ENCODE measurements at places on chromosomes 7 and 10.
A peak's percentile ranks its signal among the peaks of the same experiment; 100 is the strongest.

DNA sequence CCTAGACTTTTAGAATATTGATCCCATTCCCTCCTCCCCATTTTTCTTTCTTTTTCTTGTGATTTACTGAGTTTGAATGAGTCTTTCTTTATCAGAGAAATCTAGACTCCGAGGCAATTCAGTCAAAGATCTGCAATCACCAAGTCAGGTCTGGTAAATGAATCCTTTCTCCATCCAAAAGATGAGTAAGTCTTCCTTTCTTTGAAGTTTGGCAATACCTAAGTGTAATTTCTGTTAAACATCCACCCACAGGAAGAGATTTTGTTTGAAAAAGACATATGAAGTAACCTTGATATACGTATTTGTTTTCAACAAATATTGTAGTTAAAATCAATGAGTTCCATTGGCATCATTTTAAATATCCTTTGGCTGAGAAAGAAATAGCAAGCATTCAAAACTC lies 58.3 kb downstream of the SLC39A12 start:
- DNase-seq = no peak

GRCh38 chr7:78099715-78100394 lies 301.3 kb downstream of the PHTF2 start:
- no peak for DNase-seq

DNA sequence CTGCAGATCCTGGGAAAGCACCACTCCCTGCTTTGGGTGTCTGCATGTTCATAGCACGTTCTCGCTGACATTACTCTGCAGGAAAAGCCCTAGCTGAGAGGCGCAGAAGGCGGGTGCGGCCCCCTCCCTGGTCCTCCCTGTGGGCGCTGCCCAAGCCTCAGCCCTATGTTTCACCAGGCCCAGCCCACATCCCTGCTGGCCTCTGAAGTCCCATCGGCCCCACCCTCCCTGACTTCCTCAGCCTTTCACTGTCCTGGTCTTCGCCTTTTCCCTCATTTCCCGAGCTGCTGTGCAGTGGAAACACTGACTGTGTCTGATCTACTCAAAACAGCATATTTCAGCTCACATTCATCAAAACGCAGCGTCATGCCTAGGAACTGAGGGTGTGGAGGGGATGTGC lies 36.3 kb upstream of the DIP2C start:
- no peak for DNase-seq

DNA sequence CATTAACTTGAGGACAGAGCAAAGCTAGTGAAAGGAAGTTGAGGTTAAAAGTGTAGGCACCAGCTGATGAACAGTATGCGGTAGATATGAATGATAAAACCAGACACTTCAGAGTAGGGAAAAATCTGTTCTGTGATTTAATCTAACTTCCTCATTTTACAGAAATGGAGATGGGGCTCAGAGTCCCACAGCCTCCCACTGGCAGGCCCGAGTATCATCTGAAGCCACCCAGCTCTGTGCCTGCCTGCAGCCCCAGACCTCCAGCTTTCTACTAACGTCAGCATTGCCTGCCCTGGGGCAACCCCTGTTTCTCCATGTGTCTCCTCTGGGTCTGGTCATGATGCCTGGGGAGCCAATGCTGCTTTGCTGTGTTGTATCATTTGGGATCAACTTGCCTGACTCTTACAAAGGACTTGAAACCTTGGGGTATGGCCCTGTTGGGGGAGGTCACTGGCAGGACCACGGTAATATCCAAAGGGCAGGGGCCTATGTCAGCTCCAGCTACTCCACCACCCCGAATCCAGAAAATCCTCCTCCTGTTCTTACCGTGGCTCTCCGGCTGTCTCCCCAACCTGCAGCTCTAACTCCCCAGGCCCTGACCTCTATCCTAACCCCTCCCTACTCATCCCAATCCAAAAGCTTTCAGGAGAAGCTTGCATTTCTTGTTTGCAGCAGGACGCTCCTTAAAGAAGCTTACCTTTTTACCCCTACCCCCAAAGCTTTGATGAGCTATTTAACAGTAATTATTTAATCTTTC lies 56.2 kb upstream of the NPY start:
- DNase-seq = peak; percentile 73

GRCh38 chr7:80999100-80999499 lies 80.2 kb upstream of the SEMA3C start:
- no peak for DNase-seq

GRCh38 chr7:374706-375311 lies 84.8 kb downstream of the FOXL3 start:
- DNase-seq = no peak

DNA sequence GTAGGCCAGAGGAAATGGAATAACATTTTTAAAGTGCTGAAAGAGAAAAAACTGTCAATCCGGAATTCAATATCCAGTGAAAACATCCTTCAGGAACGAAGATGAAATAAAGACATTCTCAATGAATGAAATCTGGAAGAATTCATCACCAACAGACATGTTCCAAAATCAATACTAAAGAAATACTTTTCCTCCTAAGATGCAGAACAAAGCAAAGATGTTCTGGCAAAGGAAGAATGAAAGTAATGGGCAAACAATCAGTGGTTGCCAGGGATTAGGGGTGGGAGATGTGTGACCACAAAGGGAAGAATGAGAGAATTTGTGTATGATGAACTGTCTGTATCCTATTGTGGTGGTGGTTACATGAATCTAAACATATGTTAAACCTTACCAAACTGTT lies 52.8 kb upstream of the EEPD1 start:
- DNase-seq = no peak

GRCh38 chr7:55100544-55101327 lies 81.9 kb downstream of the EGFR start:
- DNase-seq = no peak

- no peak for DNase-seq
Measured at GRCh38 chr10:97454330-97455036, 8.5 kb downstream of the ZDHHC16 start.

DNA sequence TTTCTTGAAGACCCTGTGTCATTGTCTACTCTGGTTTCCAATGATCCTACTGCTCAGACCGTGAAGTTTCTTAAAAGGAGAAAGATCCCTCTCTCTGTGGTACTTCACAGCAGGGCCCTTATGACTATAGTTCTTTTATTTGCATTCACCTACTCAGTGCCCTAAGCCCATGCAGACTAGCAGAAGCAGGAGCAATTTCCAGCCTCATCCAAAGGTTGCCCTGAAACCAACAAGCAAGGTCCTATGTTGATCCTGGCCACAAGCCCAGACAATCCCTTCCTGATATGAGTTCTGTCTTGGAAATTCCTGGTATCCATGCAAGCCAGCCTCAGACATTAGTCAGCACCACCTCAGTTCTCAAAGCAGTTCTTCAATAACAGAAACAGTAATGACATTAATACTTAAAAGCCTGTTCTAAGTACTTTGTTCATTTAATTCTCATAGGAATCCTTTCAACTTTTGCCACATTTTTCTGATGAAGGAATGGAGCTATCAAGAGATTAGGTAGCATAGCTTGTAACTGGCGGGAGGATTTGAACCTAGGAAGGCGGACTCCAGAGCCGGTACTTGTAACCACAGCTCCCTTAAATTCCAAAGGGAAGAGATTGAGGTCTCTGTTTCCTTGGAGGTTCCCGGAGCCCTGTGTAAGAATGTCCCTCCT lies 58.1 kb upstream of the ST8SIA6 start:
- no peak for DNase-seq

GRCh38 chr7:137846827-137847567 lies at the start of gene DGKI:
Gene DGKI, minus strand, starts transcription at chr7:137846974.
- no peak for DNase-seq

- no peak for DNase-seq
Measured at GRCh38 chr7:108643136-108643535, 73.5 kb downstream of the DNAJB9 start.

DNA sequence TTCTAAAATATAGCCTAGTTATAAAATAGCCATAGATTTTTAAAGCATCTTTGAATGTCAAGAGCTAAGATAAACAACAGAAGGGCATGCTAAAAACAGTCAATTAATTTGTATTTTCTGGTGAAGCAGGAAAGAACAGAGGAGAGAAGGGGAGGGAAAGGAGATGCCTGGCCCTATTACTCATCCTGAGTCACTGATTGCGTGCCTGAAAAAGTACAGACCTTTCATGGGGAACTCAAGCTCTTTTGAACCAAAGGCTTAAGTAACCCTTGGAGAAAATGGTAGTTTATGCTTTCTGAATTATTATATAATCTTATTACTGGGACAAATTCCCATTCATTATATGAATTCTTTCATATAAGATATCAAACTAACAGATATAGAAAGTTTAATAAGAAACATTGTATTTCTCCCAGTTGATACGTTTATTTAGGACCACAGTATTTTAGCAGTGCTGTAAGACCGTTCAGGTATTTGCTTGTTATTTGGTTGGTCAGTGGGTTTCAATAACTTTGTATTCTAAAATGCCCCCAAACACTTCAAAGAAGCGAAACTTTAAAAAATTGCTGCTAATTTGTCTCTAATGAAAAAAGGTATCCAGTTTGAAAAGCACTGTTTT lies 151.3 kb downstream of the HGF start:
- no peak for DNase-seq

DNA sequence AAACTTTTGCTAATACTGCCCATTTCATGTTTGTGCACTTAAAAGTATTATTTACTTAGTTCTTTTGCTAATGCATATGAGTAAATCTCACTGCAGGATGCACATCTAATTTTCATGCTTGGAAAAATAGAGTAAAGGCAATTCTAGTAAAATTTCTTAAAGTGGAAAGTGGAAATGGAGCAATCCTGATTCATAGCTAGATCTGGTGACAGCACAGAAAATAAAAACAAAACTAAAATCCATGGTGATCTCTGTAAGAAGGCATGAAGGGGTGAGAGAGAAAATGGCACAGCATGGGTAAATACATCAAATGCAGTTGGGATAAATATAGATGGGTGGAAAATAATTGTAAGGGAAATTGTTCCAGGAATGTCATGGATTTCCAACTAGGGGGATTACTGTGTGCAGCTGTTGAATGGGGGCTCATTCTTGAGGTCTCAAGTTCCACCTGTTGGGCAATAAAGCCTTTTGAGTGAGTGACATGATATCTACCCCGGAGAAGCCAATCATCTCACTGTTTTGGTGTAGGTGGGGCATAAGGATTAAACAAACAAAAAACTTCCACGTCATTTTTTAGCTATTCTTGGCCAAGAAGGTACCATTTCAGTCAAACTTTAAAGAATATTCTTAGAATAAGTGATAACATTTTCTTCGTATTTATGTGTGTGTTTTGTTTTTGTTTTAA lies 1.7 kb upstream of the MCU start:
- no peak for DNase-seq

DNA sequence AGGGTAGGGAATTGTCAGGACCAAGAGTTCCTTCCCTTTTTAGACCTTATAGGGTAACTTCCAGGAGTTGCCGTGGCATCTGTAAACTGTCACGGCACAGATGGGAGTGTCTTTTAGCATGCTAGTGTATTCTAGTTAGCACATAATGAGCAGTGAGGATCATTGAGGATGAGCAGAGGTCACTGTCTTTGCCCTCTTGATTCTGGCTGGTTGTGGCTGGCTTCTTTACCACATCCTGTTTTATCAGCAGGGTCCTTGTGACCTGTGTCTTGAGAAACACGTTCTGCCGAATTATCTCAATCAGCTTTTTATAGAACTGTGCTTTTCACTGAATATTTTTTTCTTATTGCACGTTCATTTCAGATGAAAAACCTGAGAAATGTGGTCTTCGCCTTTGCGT lies 41.5 kb downstream of the MINPP1 start:
- no peak for DNase-seq

GRCh38 chr10:130353928-130354572 lies 217.9 kb downstream of the GLRX3 start:
- DNase-seq = peak; percentile 14

- DNase-seq = peak; percentile 71
Measured at GRCh38 chr7:37833107-37833817, 15.1 kb upstream of the NME8 start.

GRCh38 chr7:13778967-13779366 lies 210.5 kb downstream of the ETV1 start:
- DNase-seq = no peak

- DNase-seq = no peak
Measured at GRCh38 chr10:22464966-22465629, 119.8 kb downstream of the SPAG6 start.

DNA sequence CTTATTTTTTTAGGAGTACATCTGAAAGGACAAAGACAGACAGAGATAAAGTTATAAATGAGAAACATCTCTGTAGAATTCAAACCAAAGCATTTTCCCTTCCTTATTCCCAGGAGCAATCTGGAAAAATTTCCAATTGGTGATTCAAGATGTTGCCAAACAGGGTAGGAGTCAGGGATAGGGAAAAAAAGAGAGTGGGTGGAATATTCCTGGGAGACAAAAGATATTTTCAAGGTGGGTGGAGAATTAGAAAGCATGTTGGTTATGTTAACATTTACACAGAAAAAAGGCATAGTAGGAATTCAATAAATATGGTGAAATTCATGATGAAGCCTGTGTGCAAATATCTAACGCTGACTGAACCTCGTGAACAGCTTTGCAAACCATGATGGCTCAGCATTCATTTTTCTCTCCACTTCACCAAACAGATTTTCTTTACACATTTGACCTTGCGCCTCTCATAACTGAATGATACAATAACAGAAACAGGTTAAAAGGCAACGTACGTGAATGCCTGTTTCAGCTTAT lies 25.1 kb downstream of the SLC26A5 start:
- DNase-seq = no peak

GRCh38 chr10:88803641-88804040 lies 1.1 kb downstream of the LIPM start:
- DNase-seq = no peak

GRCh38 chr7:97025983-97026714 lies 1.5 kb upstream of the DLX5 start:
- no peak for DNase-seq

GRCh38 chr7:134991469-134992339 lies 5.4 kb downstream of the AGBL3 start:
- no peak for DNase-seq

Measured in activated effector memory CD4-positive, alpha-beta T cell treated with anti-CD3 and anti-CD28 coated beads, Interleukin-2, amount 50 U/mL, for 16 hours (primary cell).